B cell (primary cell): ENCODE measurements at places on chromosomes 3 and 15. TPM values are rescaled to one million over a fixed set of nuclear protein-coding genes. Genes with fewer than 3 reads are reported as not detected.
A peak's percentile ranks its signal among the peaks of the same experiment; 100 is the strongest.

The DNAJA4 gene
- 16.9 and 20.0 TPM in 2 replicates for total RNA-seq

The GABRG3 gene
- not detected in 2 replicates for total RNA-seq

The TM4SF1 gene
- not detected in 2 replicates for total RNA-seq

The KCNMB2 gene
- total RNA-seq, result not detected in 2 replicates

The IFT80 gene
- 44.1 and 47.0 TPM in 2 replicates for total RNA-seq

The DUOXA1 gene
- 0.74 TPM in 1 of 2 replicates, not detected in the other for total RNA-seq

The APOD gene
- total RNA-seq, result 0.41 and 0.59 TPM in 2 replicates

The CAMK2N2 gene
- total RNA-seq, result 0.29 TPM in 1 of 2 replicates, not detected in the other

The FETUB gene
- total RNA-seq, result not detected in 2 replicates

DNA sequence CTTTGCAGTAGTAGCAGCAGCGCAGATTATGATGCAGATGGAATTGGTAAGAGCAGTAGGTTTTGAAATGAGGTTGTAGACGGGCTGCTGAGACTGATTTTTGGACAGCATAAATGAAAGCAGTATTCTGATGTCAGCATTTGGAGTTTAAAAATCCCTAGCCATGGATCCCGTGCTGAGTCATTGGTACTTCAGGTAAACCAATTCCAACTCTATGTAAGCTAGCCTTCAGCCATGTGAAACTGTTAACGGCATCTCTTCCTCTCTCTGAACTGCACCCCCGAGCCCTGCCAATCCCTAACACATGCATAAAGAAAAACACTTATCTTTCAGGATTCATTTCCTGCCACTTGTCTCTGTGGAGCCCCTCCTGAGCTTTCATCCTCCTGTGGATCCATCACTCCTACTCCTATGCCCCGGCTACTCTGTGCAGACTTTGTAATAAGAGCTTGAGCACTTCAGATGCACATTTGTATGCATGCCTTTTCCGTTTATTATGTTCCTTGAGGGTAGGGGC, 119.0 kb downstream of the AKAP13 start:
- no peaks in the 10 kb centered on the region for H3K27me3 ChIP-seq
- no peak overlapping the region for H3K27ac ChIP-seq
- H3K36me3 ChIP-seq, result peaks cover 2% of the 10 kb centered on the region
- DNase-seq, result no peak
- peaks cover 31% of the 10 kb centered on the region for H3K4me1 ChIP-seq

DNA sequence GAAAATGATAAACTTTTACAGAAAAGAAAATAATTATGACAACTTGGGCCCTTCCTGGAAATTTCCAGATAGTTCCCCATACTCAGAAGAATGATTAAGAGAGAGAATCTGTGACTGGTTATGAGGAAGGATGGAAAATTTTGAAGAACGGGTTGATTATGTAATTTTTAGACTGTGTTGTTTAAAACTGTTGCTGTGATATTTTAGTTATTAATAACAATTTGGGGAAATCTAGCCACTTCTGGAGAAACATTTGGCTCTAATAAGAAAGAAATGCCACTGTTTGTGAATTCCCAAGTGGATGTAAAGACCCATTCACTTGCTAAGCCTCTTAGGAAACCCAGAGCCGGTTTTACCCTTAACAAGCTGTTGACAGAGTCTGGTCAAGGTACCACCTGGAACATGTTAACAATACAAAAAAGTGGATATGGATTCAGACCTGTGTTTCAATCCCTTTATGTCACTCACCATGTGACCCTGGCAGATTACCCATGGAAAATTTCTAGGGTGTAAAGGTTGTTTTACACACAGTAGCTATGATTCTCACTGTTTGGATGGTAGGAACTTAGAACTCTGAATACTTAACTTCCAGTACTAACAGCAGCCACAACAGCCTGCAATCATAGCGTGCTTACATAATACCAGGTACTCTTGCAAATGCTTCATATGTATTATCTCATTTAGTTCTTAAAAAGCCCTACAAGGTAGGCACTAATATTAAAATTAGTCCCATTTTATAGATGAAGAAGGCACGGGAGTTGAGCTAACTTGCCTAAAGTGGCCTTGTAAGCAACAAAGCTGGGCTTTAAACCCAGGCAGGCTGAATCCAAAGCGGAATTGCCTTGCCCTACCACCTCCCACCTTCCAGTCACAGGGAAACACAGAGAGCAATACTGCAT, 32.0 kb downstream of the ZBTB38 start:
- no peak overlapping the region for H3K4me3 ChIP-seq
- H3K36me3 ChIP-seq, result peaks cover 2% of the 10 kb centered on the region
- peak; percentile 25 for DNase-seq

DNA sequence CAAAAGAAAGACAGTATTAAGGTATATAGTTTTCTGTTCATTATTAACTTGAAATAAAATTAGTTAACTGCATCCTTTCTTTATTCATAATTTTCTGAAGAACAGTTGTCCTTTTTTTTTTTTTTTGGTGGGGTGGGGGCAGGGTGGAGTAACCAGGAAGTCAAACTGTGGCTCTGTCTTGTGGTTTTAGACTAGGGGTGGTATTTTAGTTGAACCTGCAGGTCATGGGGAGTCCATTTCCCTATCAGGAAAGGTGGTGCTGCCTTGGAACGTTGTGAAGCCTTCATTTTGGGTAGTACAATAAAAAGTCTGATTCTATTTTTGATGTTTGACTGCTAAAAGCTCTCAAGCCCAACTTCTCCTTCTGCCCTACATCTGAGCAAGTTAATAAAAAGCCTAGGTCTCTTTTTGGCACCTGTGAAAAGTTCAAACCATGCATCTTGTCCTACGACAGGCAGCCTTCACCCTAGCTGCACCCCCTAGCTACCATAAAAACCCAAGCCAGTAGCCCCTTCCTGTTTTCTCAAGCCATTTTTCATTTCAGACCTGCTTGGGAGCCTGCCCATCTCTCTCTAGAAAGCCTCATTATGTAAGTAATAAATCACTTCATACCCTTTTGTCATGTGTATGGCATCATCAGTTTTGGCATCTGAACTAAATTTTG, 31.2 kb upstream of the RIOX2 start:
- H3K27ac ChIP-seq, result peak overlapping the region; percentile 42
- peaks cover 18% of the 10 kb centered on the region for H3K4me1 ChIP-seq
- no peaks in the 10 kb centered on the region for H3K27me3 ChIP-seq
- no peaks in the 10 kb centered on the region for H3K36me3 ChIP-seq

DNA sequence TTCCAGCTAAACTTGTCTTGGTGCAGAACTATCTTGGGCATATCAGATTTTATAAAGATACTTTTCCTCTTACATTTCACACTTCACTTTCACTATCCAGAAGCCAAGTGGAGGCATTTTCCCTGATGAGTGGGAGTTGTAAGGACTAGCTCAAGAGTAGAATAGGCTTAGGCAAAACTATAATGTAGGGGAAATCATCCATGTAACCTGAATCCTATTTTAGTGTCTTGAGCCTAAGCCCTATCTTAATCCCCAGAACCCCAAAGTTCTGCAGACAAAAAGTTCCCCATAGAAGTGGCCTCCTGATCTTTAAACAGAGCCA, 42.2 kb upstream of the CD47 start:
- H3K4me3 ChIP-seq, result peak overlapping the region; percentile 25
- H3K4me1 ChIP-seq, result peaks cover 96% of the 10 kb centered on the region
- peak overlapping the region; percentile 91 for H3K27ac ChIP-seq

- H3K4me3 ChIP-seq, result no peak overlapping the region
- no peak for DNase-seq
- no peaks in the 10 kb centered on the region for H3K36me3 ChIP-seq
- H3K27ac ChIP-seq, result no peak overlapping the region
- no peaks in the 10 kb centered on the region for H3K4me1 ChIP-seq
These were observed 420.8 kb downstream of the NAALADL2 start for GRCh38 chr3:175279911-175280310.

DNA sequence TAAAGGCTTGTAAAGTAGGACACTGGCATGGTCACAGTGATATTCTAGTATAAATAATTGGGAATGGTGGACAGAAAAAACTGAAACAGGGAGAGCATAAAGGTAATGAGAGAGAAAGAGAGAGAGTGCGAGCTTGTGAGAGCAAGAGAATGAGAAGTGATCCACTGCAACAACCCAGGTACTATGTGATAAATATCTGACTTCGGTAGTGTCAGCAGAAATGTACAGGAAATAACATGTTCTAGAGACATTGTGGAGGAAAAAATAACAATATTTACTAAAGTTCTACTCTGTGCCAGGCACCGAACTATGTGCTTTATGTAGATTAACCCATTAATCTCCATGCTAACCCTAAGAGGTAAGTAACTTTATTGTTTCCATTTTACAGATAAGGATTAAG, 425.9 kb downstream of the ZBTB20 start:
- no peaks in the 10 kb centered on the region for H3K36me3 ChIP-seq
- no peak overlapping the region for H3K4me3 ChIP-seq
- H3K4me1 ChIP-seq, result no peaks in the 10 kb centered on the region
- H3K27ac ChIP-seq, result no peak overlapping the region
- no peak for DNase-seq

- no peak overlapping the region for H3K27ac ChIP-seq
- no peaks in the 10 kb centered on the region for H3K27me3 ChIP-seq
- no peaks in the 10 kb centered on the region for H3K36me3 ChIP-seq
- H3K4me1 ChIP-seq, result no peaks in the 10 kb centered on the region
- no peak for DNase-seq
These were observed 557.6 kb upstream of the ADAMTS9 start for GRCh38 chr3:65245133-65246063.

- no peak for DNase-seq
- no peak overlapping the region for H3K27ac ChIP-seq
- H3K4me3 ChIP-seq, result no peak overlapping the region
- H3K36me3 ChIP-seq, result no peaks in the 10 kb centered on the region
These were observed 37.9 kb upstream of the TNFAIP8L3 start for GRCh38 chr15:51132384-51133139.

- H3K27me3 ChIP-seq, result no peaks in the 10 kb centered on the region
- DNase-seq, result no peak
- H3K4me1 ChIP-seq, result no peaks in the 10 kb centered on the region
- no peaks in the 10 kb centered on the region for H3K36me3 ChIP-seq
These were observed 139.4 kb downstream of the SPATA16 start for GRCh38 chr3:173001622-173002021.
